Esophagus muscularis mucosa (tissue), 4 donors: ENCODE measurements at places on chromosomes 5 and 9. TPM values are rescaled to one million over a fixed set of nuclear protein-coding genes. Genes with fewer than 3 reads are reported as not detected.

The CDKN2A gene
- total RNA-seq: 3.1 TPM

The CCDC69 gene
- 289 TPM for total RNA-seq

DNA sequence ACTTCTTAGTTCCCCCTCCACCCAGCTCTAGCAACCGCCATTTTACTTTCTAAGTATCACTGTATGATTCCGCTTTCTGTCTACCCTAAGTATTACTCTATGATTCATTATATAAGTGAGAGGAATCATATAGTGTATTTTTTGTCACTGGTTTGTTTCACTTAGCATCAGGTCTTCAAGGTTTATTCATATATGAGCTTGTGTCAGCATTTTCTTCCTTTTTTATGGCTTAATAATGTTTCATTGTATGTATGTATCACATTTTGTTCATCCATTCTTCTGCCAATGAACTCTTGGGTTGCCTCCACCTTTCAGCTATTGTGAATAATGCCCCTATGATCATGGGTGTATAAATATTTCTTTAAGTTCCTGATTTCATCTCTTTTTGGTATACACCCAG lies 222.8 kb downstream of the SNCAIP start:
- H3K4me1 ChIP-seq: no peaks in the 10 kb centered on the region
- H3K27ac ChIP-seq: no peak overlapping the region

DNA sequence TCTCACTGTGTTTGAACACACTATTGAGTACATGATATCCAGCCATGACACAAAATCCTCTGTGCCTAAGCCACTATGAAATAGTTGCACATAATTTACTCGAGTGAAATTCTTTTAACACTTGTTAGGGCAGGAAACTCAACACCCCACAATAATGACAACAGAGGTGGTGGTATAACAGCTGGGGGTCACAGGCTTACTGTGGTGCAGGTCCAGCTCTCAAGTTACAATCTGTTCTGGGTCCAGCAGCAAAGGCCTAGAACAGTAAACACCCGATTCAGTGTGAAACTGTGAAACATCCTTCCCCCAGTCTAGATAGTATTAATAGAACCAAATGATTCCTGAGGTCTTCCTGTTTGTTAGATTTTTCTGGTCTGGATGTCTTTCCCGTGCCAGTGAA lies 102.9 kb upstream of the APC start:
- H3K4me1 ChIP-seq: peaks cover 16% of the 10 kb centered on the region
- H3K27ac ChIP-seq: no peak overlapping the region
- H3K27me3 ChIP-seq: no peaks in the 10 kb centered on the region
- no peaks in the 10 kb centered on the region for H3K36me3 ChIP-seq
- H3K4me3 ChIP-seq: no peak overlapping the region

The NTRK2 gene
- 4.9 TPM for total RNA-seq

DNA sequence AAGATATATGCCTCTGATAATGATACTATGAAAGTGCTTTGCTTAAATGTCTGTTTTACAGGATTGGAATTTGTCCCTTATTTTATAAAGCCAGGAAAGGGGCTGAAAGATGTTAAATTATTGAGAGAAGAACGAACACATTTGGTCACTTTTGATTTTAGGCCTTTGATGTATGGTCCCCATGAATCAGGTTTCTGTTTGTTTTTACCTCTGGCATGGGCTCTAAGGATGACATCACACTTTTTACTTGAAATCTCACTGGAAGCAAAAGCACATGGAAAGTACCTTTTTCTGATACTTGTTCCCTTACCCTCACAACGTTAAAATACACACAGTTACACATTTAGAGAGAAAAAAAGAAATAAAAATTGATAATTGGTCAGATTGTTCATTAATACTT lies 6.9 kb downstream of the OTULIN start:
- no peaks in the 10 kb centered on the region for H3K27me3 ChIP-seq
- H3K4me1 ChIP-seq: peaks cover 50% of the 10 kb centered on the region
- peaks cover 6% of the 10 kb centered on the region for H3K36me3 ChIP-seq
- H3K4me3 ChIP-seq: no peak overlapping the region

DNA sequence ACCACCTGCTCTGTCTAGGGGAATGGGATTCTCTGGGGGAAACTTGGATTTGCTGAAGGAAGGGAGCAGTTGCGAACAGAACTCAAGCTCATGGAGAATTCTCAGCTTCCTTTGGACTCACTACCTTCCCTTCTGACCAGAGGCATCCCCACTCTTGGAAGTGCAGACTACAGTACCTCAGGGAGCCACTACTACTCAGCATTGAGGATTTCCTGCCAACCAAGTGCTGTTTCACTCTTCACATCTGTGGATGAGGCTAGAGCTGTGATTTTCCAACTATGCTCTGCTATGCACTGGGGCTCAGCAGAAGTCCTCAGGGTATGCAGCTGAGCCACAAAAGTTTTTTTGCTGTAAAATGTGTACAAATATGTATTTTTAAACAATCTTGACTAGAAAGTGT lies 43.9 kb downstream of the MACROH2A1 start:
- no peak for DNase-seq
- H3K4me3 ChIP-seq: no peak overlapping the region
- no peaks in the 10 kb centered on the region for H3K27me3 ChIP-seq
- peaks cover 42% of the 10 kb centered on the region for H3K36me3 ChIP-seq
- H3K27ac ChIP-seq: peak overlapping the region; percentile 77

The CYLC2 gene
- total RNA-seq: not detected

The IL5 gene
- total RNA-seq: not detected

GRCh38 chr5:131064669-131065371 lies 100.2 kb downstream of the HINT1 start:
- no peak overlapping the region for H3K27ac ChIP-seq
- H3K27me3 ChIP-seq: no peaks in the 10 kb centered on the region
- no peaks in the 10 kb centered on the region for H3K36me3 ChIP-seq

- H3K27me3 ChIP-seq: no peaks in the 10 kb centered on the region
- H3K4me3 ChIP-seq: no peak overlapping the region
- no peaks in the 10 kb centered on the region for H3K36me3 ChIP-seq
Observed at GRCh38 chr9:103721056-103721455, 373.1 kb upstream of the SMC2 start.

The UGT3A1 gene
- total RNA-seq: not detected

The HCN1 gene
- 0.39 TPM for total RNA-seq

The HRCT1 gene
- 4.3 TPM for total RNA-seq

- H3K27me3 ChIP-seq: no peaks in the 10 kb centered on the region
Observed at GRCh38 chr5:66647146-66647856, 51.1 kb downstream of the MAST4 start.

- DNase-seq: no peak
- no peak overlapping the region for H3K4me3 ChIP-seq
- no peak overlapping the region for H3K27ac ChIP-seq
- H3K4me1 ChIP-seq: no peaks in the 10 kb centered on the region
Observed at GRCh38 chr5:106801554-106801953, 869.2 kb downstream of the EFNA5 start.

The GABRA6 gene
- total RNA-seq: not detected

The FER gene
- 17.6 TPM for total RNA-seq

- no peaks in the 10 kb centered on the region for H3K4me1 ChIP-seq
- no peak overlapping the region for H3K27ac ChIP-seq
- DNase-seq: no peak
- no peaks in the 10 kb centered on the region for H3K27me3 ChIP-seq
Observed at GRCh38 chr5:86008704-86009103, 609.0 kb upstream of the COX7C start.

The KCNMB1 gene
- total RNA-seq: 76.6 TPM

The STPG3 gene
- not detected for total RNA-seq

The CARD9 gene
- 4.2 TPM for total RNA-seq

DNA sequence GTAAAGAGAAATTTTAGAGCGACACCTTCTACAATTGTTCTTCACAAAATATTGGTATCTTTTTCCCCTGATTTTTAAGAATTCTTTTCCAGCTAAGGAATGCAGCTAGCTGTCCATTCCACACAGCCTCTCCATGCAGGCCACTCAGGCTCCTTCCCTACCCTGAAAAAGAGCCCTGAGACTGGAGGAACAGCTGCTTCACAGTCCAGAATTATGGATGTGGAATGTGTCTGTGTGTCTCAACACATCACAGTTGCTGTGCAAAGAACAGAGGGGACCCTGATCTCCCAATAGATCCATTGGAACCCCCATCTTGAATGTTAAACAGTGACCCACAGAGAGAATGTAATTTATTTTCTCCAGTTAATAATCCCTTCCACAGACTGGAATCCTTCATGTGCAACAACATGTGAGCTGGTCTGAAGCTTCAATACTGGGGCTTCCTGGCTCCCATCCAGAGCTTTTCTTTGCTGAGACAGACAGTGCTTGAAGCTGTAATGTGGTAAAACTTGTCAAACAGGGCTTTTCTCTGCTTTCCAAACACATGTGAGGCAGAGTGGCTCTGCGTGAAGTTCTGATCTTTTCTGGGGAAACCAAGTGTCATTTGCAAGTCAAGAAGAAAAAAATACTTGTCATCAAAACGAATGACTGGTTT lies 53.3 kb upstream of the SMC5 start:
- no peak for DNase-seq
- H3K4me1 ChIP-seq: no peaks in the 10 kb centered on the region
- no peak overlapping the region for H3K27ac ChIP-seq
- peaks cover 16% of the 10 kb centered on the region for H3K36me3 ChIP-seq
- no peaks in the 10 kb centered on the region for H3K27me3 ChIP-seq

GRCh38 chr9:5445886-5446285 lies 4.5 kb upstream of the CD274 start:
- no peak for DNase-seq
- no peak overlapping the region for H3K4me3 ChIP-seq
- no peaks in the 10 kb centered on the region for H3K36me3 ChIP-seq
- H3K4me1 ChIP-seq: peaks cover 4% of the 10 kb centered on the region
- H3K27me3 ChIP-seq: no peaks in the 10 kb centered on the region

GRCh38 chr9:19660019-19660418 lies 128.8 kb downstream of the SLC24A2 start:
- H3K27ac ChIP-seq: no peak overlapping the region
- no peak overlapping the region for H3K4me3 ChIP-seq
- H3K27me3 ChIP-seq: no peaks in the 10 kb centered on the region
- no peaks in the 10 kb centered on the region for H3K36me3 ChIP-seq

DNA sequence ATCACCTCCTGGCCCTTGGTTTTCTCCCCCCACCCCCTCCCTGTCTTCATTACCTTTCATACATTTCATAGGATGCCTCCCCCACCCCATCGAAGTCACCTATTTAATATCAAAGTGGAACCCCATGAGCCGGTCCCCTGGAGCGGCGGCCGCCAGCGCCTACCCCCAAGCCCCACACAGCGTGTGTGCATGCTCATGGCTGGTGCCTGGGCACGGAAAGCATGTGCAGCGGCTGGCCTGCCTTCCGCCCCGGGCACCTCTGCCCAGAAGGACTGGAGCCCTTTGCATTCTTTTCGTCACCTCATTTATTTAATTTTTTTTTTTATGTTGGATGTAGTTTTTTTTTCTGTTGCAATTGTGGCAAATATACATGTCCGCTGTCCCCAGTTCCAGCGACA lies 116.2 kb downstream of the WNK2 start:
- no peak overlapping the region for H3K27ac ChIP-seq
- H3K27me3 ChIP-seq: no peaks in the 10 kb centered on the region
- H3K4me3 ChIP-seq: no peak overlapping the region
- peak; percentile 84 for DNase-seq
- H3K36me3 ChIP-seq: peaks cover 21% of the 10 kb centered on the region
- H3K4me1 ChIP-seq: no peaks in the 10 kb centered on the region

- no peak for DNase-seq
- no peaks in the 10 kb centered on the region for H3K4me1 ChIP-seq
- H3K27me3 ChIP-seq: no peaks in the 10 kb centered on the region
- no peak overlapping the region for H3K27ac ChIP-seq
- peaks cover 18% of the 10 kb centered on the region for H3K36me3 ChIP-seq
Observed at GRCh38 chr9:70318002-70318401, 59.2 kb downstream of the SMC5 start.

- H3K27me3 ChIP-seq: no peaks in the 10 kb centered on the region
- peaks cover 30% of the 10 kb centered on the region for H3K4me1 ChIP-seq
- DNase-seq: no peak
- H3K27ac ChIP-seq: peak overlapping the region; percentile 75
- H3K36me3 ChIP-seq: no peaks in the 10 kb centered on the region
Observed at GRCh38 chr5:96952118-96952750, 16.4 kb downstream of the LNPEP start.

The PCDHGC3 gene
- total RNA-seq: 73.2 TPM
